WTC11 (cell line): ENCODE measurements at places on chromosomes 5 and 9.

DNA sequence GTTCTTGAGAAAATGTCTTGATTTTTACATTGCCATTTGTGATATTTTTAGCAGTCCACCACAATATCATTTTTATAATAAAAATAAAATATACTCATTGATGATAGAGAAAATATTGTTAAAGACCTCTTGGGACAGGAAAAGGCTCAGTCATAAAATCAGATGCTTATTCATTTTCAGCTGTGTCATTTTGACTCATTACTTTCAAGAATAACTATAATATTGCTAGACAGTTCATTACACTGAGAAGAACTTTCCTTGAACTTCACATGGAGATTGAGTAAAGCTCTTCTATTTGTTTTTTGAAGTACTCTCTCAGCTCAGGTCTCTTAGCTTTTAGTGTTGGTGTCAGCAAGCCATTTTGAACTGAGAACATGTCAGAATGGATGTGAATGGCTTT, 8.5 kb upstream of the MEIKIN start:
- no peak for DNase-seq

DNA sequence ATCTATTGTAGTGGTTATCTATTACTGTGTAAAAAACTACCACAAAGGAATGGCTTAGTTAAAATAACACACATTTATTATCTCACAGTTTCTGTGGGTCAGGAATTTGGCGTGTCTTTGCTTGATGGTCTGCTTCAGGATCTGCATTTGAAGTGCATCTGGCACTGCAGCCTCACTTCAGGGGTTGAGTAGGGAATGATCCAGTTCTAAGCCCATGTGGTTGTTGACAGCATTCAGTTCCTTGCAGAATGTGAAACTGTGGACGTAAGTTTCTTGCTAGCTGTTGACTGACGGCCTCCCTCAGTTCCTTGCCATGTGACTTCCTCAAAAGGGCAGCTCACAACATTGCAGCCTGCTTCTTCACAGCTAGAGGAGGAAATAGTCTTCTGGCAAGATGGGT, 2.1 kb upstream of the OGN start:
- DNase-seq, result no peak

- no peak for DNase-seq
Observed at GRCh38 chr9:121358751-121359150, 11.3 kb downstream of the STOM start.

DNA sequence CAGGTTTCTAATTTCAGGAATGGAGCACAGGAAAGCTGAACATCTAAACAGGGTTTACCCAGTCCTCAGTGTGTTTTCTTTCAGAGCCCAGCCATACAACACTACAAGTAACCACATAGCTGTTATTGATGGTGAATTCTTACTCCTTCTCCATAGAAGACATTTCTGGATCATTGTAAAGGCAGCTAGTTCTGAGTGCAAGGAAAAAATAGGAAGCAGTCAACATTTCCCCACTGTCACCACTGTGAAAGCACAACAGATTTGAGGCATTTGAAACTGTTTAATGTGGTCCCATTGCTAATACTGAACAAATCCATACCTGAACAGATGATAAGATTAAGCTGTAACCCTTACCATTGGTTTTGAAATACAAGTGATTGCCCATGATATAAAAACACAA, 145.0 kb upstream of the PCA3 start:
- DNase-seq, result no peak

GRCh38 chr5:122480146-122480545, 168.1 kb downstream of the SNCAIP start:
- DNase-seq, result no peak

DNA sequence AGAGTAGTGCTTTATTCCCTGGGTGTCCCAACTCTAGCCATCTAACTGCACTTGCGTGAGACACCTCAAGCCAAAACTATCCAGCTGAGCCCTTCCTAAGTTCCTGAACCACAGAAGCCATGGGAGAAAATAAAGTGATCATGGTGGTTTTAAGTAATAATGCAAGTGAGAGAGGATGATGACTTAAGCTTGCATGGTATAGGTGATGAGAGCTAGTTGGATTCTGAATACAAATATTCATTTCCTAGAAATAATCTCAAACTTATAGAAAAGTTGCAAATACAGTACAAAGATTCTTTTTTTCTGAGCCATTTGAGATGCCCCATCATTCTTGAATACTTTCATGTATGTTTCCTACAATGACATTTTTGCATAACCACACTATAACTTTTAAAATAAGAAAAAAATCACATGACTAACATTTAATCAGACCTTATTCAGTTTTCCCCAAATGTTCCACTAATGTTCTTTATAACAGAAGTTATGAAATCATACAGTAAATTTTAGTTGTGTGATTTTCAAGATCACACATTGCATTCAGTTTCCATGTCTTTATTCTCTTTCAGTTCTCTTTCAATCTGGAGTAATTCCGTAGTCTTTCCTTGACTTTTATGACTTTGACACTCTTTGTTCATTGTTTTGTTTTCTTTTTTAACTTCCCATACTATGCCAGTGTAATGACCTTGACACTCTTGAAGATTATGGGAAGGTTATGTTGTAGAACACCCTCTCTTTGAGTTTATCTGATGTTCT, 5.5 kb upstream of the AK3 start:
- no peak for DNase-seq

DNA sequence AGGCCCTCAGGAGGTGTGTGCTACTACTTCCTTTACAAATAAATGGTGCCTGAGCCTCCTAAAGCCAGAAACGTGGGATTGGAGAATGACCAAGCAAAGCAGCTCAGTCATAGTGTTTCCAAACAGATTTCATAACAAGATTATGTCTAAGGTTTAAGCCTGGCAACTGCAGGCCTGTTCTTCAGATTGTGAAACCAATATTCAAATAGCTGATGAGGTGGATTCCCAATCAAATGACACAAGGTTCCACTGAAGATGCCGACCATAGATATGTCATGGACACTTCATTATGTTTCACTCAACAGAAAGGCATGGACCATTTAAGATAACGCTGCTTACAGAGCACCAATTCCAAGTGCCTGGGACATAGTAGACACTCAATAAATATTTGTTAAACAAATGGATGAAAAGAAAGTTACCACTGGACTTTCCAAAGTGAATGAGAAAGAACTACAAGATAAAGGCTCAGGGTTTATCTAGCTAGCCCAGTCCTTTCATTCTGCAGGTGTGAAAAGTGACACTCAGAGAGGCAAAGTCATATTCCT, 189.5 kb downstream of the ACTL7B start:
- DNase-seq, result no peak

DNA sequence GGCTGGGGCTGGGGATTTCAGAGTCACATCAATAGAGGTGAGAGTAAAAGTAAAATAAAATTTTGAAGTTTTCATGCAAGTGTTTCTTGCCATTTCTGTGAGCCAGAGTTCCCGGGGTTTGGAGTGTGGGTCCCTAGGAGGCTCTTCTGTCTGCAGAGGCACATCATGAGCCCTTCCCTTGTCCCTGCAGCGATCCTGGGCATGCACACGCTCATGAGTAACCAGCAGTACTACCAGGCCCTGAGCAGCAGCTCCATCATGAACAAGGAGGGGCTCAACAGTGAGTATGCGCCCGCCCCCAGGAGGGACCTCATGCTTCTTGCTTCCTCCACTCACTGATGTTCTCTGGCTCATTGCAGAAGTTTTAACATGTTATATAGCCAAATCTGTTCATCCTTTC, 61.1 kb downstream of the TMOD1 start:
- DNase-seq, result no peak
